Adrenal gland (tissue), 19 donors: ENCODE measurements at places on chromosomes 12 and 14. TPM values are rescaled to one million over a fixed set of nuclear protein-coding genes. Genes with fewer than 3 reads are reported as not detected.
A peak's percentile ranks its signal among the peaks of the same experiment; 100 is the strongest.

- no peaks in the 10 kb centered on the region for H3K27me3 ChIP-seq
- H3K4me3 ChIP-seq: no peak overlapping the region
- peaks cover 31% of the 10 kb centered on the region for H3K36me3 ChIP-seq
- DNase-seq: peak; percentile 49
Observed at GRCh38 chr12:53073881-53074280, 5.3 kb downstream of the SPRYD3 start.

DNA sequence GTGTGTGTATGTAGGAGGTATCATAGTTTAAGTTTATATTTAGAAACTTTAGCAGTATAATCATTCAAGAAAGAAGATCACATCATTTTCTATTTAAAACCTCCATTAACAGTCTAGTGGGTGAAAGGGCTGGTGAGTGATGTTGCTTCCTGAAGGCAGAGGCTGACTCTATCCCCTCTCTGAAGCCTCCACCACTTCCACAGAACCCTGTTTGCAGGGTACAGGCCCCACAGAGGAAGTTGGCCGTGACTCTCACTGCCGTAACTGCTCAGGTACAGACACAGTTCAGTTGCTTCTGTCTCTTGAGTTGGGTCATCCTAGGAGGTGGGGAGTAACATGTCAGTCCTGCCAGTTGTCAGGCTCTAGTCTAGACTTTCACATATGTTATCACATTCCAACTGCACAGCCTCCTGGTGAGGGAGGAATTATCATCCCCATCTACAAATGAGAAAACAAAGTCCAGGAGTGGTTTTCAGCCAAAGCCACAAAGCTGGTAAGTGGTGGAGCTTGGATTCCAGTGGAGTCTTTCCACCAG lies 31.5 kb downstream of the CFL2 start:
- no peak for DNase-seq
- H3K27me3 ChIP-seq: no peaks in the 10 kb centered on the region
- H3K4me1 ChIP-seq: no peaks in the 10 kb centered on the region
- H3K27ac ChIP-seq: no peak overlapping the region
- H3K4me3 ChIP-seq: no peak overlapping the region
- no peaks in the 10 kb centered on the region for H3K36me3 ChIP-seq

GRCh38 chr12:47904713-47905709 lies at the start of gene VDR:
VDR (minus strand) TSS chr12:47904994; CDS start chr12:47879113, 25,881 bp downstream.
- H3K36me3 ChIP-seq: no peaks in the 10 kb centered on the region
- DNase-seq: peak; percentile 81
- no peaks in the 10 kb centered on the region for H3K27me3 ChIP-seq
- H3K27ac ChIP-seq: no peak within 1 kb of the TSS

GRCh38 chr14:71321574-71322315 lies 414.5 kb downstream of the PCNX1 start:
- H3K4me3 ChIP-seq: peak overlapping the region; percentile 59
- peak overlapping the region; percentile 92 for H3K27ac ChIP-seq
- H3K4me1 ChIP-seq: peaks cover 47% of the 10 kb centered on the region
- H3K36me3 ChIP-seq: no peaks in the 10 kb centered on the region
- peak; percentile 38 for DNase-seq

DNA sequence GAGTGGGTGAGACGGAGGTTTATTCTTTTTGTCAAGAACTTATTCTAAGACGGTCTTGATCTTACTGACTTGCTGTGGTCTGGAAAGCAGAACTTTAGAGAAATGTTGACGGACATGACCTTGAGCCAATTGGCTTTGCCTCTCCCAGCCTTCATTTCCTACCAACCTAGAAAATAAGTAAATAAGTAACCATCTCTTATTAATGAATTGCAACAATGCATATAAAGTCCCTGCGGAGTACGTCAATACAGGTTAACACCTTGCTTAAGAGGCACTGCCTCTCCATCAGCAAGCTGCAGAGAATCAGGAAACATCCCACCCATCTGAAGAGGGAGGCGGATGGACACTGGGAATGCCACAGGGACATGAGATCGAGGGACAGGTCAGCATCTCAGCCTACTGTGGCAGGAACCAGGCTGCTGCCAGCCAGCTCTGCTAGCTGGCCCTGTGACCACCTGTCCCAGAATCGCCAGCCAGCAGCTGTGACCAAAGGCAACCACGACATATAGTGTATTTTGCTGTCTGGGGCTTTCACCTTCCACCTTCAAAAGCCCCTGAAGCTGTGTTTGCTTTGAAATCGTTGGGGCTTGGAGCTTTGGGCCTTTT lies 208.3 kb downstream of the BCL11B start:
- H3K27ac ChIP-seq: no peak overlapping the region
- H3K27me3 ChIP-seq: no peaks in the 10 kb centered on the region
- DNase-seq: no peak
- no peak overlapping the region for H3K4me3 ChIP-seq
- H3K36me3 ChIP-seq: no peaks in the 10 kb centered on the region

- no peaks in the 10 kb centered on the region for H3K36me3 ChIP-seq
- H3K4me3 ChIP-seq: no peak overlapping the region
- DNase-seq: no peak
- H3K4me1 ChIP-seq: peaks cover 77% of the 10 kb centered on the region
Observed at GRCh38 chr14:99571303-99571986, 32.6 kb downstream of the CCDC85C start.

DNA sequence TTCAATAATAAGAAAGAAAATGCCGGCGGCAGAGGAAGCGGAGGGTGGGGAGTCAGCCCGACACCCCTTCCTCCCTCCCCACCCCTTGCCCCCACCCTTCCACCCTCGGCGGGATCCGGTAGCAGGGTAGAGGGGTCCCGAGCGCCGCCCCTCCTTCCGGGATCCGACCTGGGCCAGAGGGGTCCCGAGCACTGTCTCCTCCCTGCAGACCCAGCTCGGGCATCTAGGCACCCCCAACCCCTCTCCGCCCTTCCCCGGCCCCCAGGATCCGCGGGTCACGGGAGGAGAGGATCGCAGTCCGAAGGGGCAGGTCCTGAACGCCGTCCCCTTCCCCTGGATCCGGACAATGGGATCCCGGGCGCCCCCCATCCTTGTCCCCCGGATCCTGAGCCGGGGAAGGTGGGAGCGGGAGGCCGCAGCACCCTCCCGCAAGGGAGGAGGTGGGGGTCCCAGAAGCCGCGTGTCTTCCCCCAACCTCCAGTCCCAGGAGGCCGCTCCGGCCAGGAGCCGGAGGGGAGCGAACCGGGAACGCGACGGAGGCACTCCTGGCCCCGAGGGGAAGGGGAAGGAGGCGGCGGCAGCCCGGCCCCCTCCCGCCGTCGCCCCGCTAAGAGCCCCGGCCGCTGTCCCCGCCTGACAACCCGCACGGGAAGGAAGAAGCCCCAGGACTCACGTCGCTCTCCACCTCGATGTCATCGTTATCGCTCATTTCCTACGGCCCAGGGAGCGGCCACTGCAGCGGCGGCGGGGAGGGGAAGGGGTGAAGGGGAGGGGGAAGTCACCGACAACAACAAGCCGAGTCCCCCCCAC lies 481 bp downstream of the MAX start:
- H3K36me3 ChIP-seq: no peaks in the 10 kb centered on the region
- DNase-seq: peak; percentile 39
- H3K27me3 ChIP-seq: no peaks in the 10 kb centered on the region
- peak overlapping the region; percentile 94 for H3K4me3 ChIP-seq

DNA sequence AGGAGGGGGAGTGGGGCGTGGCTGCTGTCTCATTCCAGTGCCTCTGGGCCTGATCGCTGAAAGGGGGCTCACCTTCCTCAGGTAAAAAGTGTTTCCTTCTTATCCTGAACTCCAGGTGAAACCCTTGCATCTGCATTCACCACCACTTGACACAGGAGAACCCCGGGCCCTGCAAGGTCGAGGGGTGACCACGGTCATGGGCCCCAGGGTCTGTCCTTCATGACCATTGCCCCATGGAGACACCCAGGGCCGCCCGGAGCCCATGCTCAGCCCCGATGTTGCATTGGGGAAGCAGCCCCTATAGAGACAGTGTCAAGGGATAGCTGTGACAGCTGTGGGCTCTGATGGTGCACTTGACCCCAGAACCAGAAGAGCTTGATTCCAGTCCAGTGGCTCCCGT lies 34.4 kb upstream of the DYNC1H1 start:
- no peak overlapping the region for H3K4me3 ChIP-seq
- H3K36me3 ChIP-seq: no peaks in the 10 kb centered on the region
- no peak for DNase-seq

Gene GNB3
- 22.4 TPM for polyA plus RNA-seq

Gene TAS2R14
- 0.80 TPM for polyA plus RNA-seq

Gene WDR20
- 46.1 TPM for polyA plus RNA-seq

Gene VSIG10
- 46.3 TPM for polyA plus RNA-seq

Gene SYT1
- 2.5 TPM for polyA plus RNA-seq

Gene KRT6B
- polyA plus RNA-seq: not detected

Gene CCDC177
- polyA plus RNA-seq: 0.40 TPM
